ENCODE measurements at places on chromosomes 16 and 17. TPM values are rescaled to one million over a fixed set of nuclear protein-coding genes. Genes with fewer than 3 reads are reported as not detected.

Gene KRT13
- 7.4 TPM for total RNA-seq

Gene OR3A3
- total RNA-seq: not detected

Gene TP53TG3D
- not detected for total RNA-seq

Gene KCNH4
- not detected for total RNA-seq

Gene HOXB9
- 20.3 TPM for total RNA-seq

Gene DHRS7C
- total RNA-seq: 25.3 TPM

Gene RNF43
- total RNA-seq: 14.8 TPM

Gene RBFOX1
- 9.0 TPM for total RNA-seq

Gene LRRC3C
- not detected for total RNA-seq

Gene ZNF48
- 11.4 TPM for total RNA-seq

Gene ADCY9
- total RNA-seq: 17.2 TPM

Gene CA5A
- total RNA-seq: not detected

Gene CLEC10A
- 4.8 TPM for total RNA-seq

Gene BRIP1
- 7.8 TPM for total RNA-seq

Gene SHCBP1
- total RNA-seq: 6.0 TPM

Gene CCL7
- not detected for total RNA-seq

Gene HCRT
- not detected for total RNA-seq

Gene MYH1
- 1.5 TPM for total RNA-seq

Gene CHST6
- 1.1 TPM for total RNA-seq

Gene NPIPB8
- total RNA-seq: 0.70 TPM

Gene CCDC200
- total RNA-seq: not detected
